Retinal pigment epithelial cell (primary cell): ENCODE measurements at places on chromosomes 2 and 18.

GRCh38 chr2:3113122-3113521 is 264.5 kb downstream of the EIPR1 start:
- no peak for DNase-seq

GRCh38 chr2:120722568-120723421 is 12.9 kb upstream of the GLI2 start:
- peak; percentile 17 for DNase-seq

DNA sequence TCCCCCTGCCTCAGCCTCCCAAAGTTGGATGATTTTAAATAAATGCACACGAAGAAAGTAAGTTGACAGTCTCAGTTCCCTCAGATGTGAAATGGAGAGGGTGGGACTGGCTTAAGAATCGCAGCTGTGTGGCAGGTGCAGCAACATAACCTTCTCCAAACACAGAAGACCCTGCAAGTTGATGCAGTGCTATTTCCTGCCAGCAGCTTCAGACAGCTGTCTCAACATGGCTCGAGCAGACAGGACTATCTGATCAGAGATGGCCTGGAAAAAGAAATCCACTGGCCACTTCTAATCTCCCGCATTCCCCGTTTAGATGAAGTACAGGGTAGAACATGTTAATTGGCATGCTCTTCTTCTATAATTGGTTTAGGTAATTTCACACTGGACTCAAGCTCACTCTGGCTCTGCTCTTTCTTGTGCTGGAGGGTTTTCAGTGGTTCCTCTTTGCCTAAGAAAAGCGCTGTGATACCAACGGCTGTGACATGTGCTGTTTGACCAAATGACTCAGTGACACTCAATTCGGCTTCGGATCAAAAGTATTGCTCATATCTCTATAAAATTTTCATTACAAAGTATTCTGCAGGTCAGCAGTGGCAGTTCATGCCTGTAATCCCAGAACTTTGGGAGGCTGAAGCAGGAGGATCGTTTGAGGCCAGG is 40.2 kb downstream of the MYOM1 start:
- DNase-seq: no peak

- no peak for DNase-seq
Observed at GRCh38 chr2:128437204-128437565, 118.5 kb upstream of the HS6ST1 start.

DNA sequence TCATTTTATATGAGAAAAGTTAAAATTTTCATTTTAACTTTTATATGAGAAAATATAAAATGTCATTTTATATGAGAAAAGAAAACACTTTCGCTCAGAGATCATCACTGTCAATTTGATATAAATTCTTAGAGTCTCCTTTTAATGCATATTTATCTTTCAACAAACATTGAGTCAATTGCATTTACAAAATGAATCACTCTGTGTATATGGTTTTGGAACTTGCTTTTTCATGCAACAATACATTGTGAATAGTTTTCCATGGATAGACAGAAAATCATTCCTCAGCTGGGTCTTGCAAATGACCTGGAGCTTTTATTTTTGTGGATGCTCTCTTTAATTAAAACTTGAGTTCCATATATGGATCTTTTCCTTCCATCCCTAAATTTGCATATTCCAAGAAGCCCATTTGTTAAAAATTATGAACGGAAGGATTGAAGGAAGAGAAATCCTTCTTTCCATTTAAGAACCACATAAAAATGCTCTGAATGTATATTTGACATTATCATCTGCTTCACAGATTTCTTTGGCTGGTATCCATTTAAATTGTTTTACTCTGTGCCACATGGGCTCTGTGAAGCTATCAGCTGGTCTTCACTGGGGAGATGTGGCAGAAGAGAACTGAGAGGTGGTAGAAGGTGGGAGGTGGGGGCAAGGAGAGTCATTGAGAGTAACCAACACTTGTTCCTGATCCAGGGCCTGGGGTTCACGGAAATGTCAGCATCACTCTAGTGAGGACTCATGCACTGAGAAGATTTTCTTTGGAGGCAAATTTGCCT is 104.1 kb downstream of the QPCT start:
- DNase-seq: no peak

DNA sequence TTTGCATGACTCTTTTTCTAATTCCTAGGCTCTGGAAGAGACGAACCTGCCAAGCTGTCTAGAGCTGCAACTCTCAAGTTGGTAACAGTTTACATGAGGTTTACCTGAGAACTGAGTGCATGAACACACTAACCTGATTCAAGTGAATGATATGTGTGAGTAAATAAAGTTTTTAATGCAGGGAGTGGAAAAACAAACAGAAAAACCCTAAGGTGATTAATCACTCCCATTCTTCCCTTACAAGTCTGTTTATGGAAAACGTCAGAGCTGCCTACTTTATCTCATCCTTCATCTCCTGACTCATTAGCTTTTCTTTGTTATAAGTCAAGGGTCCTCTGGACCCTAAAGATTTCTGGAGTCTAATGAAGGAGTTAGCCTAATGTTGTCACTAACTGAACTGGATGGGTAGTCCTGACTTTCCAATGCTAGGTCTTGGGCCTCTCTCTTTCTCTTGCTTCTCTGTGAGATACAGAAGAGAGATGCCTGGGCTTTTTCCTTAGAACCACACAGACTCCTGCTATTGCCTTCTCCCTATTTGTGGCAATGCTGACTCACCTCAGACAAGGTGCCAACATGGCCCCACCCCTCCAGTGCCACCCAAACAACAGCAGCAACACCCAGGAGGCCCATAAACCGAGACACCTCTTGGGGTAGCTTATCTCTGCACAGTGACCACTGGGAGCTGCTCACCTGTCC is 952.4 kb downstream of the EPHA4 start:
- DNase-seq: no peak

GRCh38 chr18:37235583-37235982 is 330.0 kb downstream of the CELF4 start:
- no peak for DNase-seq
